Stimulated activated CD4-positive, alpha-beta T cell treated with anti-CD3 and anti-CD28 coated beads, Interleukin-1b, Interleukin-23, amount 100 ng/mL, for 4 hours (primary cell): ENCODE measurements at places on chromosomes 12 and 14.

GRCh38 chr12:8465301-8465996, 9.7 kb downstream of the CLEC6A start:
- DNase-seq: no peak

DNA sequence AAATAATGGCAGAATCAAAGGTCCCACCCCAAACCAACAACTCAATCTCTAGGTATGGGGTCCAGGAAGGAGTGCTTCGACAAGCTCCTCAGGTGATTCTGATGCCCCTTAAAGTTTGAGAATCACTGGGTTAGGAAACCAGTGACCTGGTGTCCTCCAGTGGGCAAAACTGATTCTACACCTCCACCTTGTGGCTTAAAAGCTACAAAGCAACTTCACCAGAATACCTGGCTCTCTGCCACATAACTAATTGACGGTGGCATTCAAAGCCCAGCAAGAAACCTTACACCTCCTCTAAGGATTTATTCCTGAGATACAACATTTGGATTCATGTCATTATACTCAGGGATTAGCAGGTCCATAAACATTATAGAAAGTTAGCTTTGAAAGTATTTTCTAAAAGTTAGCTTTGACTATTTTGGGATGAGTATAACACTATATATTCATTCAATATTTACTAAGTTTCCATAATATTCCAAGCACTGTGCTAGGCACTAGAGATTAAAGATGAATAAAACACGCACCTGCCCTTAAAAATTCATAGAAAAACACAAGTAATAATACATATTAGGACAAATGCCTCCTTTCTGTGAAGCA, 45.4 kb downstream of the DCAF5 start:
- no peak for DNase-seq

GRCh38 chr12:20740972-20741371, 45.8 kb downstream of the SLCO1C1 start:
- DNase-seq: no peak

DNA sequence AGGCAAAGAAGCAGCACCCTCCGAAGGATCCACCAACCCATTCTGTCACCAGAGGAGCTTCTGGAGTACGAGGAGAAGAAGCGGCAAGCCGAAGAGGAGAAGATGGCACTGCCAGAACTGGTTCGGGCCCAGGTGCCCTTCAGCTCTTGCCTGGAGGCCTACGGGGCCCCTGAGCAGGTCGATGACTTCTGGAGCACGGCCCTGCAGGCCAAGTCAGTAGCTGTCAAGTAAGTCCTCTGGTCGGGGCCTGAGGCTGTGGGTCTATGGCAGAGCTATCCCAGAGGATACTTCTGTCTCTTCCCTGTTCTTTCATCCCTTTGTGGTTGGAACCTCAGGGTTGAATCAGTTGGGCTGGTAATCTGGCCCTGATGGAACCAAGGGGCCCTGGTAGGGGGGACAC, 5.9 kb upstream of the TPI1 start:
- DNase-seq: no peak

- DNase-seq: no peak
Observed at GRCh38 chr14:92874962-92875661, 47.8 kb upstream of the CHGA start.

GRCh38 chr12:76060111-76060510, 24.4 kb downstream of the NAP1L1 start:
- DNase-seq: no peak

- no peak for DNase-seq
Observed at GRCh38 chr12:49041036-49041880, 19.3 kb downstream of the KMT2D start.

DNA sequence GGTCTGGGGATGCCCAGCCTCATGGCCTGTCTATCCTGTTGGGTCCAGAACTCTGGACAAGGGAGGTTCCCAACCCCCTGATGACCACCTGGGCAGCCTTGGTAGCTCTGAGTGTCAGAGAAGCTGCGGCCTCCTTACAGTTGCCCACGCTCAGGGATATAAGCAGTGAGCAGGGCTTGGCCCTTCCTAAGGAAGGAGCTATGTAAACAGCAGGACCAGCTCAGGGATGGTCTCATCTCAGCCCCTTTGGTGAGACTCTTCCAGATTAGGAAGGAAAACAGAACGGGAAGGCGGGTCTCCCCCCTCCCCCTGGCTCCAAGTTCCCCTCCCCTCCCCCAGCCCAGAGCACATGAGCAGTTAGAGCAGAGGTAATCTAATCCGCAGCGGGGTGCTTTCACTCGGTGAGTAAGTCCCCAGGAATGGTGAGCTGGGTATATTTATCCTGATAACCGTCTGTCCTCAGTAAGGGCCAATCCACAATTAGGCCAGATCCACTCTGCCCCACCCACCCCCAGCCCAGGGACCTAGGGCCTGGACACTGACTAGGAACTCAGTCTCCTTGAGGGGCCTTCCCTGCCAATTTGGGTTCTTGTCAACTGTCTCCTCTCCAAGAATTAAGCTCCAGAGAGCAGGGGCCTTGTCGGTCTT, 29.5 kb upstream of the RPLP0 start:
- no peak for DNase-seq

DNA sequence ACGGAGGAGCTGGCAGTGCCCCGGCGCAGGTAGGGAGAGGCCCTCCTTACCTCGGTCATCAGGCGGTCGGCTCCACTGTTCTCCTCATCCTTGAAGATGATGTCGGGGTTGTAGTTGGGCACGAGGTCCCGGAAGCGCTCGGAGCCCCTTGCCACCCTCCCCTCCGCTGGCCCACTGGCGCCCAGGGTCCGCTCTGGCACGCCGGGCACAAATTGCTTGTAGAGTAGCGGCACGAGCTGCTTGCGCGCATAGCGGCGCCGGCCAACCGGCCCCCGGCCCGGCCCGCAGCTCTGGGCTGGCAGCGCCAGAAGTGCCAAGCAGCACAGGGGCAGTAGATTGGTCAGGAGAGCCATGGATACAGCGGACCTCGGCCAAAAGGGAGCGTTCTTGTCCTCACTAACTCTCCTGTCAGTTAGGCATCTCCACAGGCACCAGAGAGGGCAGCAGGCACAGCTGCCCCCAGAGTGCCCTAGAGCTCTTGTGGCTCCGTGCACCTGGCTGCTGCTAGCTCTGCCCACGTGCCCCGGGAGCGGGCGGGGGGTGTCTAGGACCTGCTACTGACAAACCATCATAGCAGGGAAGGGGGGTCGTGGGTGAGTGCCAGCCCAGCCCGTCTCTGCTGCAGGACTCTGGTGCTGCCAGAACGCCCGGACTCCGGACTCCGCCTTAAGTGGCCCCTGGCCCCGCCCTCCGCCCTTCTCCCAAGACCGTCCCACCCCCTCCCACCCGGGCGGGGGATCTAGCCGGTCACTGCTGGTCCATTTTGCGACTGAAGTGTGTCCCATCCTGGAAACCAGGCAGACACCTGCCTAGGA, at the start of gene DHH:
DHH (minus strand) TSS at position 642 of the 815 bp plus-strand sequence; CDS start at position 353, 289 bp downstream.
- no peak for DNase-seq

GRCh38 chr14:64561631-64562030, 11.9 kb downstream of the PPP1R36 start:
- DNase-seq: no peak

- no peak for DNase-seq
Observed at GRCh38 chr12:105548626-105549025, 218.1 kb downstream of the C12orf75 start.

GRCh38 chr12:117394491-117394890, 33.1 kb upstream of the NOS1 start:
- DNase-seq: no peak
